Caudate nucleus (tissue), 63 donors: ENCODE measurements at places on chromosomes 1 and 21.

DNA sequence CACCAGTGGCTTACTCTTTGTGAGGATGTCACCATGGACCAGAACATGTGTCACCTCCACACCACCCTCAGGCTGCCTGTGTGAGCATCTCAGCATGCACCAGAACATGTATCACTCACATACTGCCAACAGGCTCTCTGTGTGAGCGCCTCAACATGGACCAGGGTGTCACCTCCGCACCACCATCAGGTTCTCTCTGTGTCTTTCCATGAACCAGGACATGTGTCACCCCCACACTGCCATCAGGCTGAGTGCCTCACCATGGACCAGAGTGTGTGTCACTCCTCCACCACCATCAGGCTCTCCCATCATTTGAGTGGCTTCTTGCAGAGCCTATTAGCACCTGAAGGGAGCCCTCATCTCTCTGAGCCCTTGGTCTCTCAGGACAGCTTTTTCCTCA is 125.2 kb downstream of the ZNF648 start:
- no peak for DNase-seq

- DNase-seq: no peak
Observed at GRCh38 chr21:42223826-42224575, 5.1 kb downstream of the ABCG1 start.

GRCh38 chr1:167272369-167272957 is 51.8 kb downstream of the POU2F1 start:
- no peak for DNase-seq

- DNase-seq: no peak
Observed at GRCh38 chr1:219460081-219460895, 152.6 kb downstream of the ZC3H11B start.

- no peak for DNase-seq
Observed at GRCh38 chr1:157154940-157155514, 16.8 kb upstream of the ETV3 start.

DNA sequence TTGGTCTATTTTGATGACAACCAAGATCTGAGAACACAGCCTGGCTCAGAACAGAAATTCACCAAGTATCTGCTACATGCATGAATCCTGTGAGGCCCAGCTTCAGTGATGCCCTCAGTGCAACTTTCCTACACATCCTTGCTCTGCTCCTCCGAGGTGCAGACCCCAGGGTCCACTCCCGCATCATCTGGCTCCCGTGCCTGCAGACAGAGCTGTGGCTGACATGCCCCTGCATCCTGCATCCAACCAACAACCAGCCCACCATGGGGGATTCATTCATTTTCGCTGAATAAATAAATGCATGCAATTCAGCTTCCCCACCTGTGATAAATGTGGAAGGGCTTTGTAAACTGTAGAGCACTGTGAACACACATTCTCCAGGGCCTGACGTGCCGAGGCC is 112.3 kb downstream of the GLIS1 start:
- no peak for DNase-seq

GRCh38 chr1:31828926-31829690 is 13.3 kb upstream of the SPOCD1 start:
- DNase-seq: no peak

DNA sequence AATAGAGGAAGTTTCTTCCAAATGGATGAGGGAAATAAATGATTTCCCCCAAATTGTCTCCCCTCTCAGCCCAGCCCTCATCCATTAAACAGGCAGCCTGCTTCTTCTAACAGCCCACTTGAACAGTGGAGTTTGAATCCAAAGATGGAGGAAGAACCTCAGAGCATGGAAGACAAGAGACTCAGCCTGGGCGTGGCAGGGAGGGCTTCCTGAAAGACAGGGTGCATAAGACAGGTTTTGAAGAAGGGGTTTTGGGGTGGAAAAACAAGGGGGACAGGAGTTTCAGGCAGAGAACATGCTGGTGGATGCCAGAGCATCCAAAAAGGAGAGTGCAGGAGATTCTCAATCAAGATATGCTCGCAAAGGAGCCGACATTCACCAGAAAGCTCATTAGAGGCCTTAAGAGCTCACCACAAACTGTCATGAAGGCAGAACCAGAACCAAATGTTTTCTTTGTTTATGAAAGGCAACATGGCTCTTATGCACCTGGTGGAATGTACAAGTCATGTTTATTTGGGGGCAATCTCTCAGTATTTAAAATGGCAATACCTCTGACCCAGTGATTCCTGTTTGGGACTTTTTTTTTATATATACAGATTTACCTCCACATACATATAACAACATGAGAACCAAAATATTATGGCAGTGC is 26.5 kb upstream of the TSPEAR start:
- DNase-seq: no peak

- DNase-seq: no peak
Observed at GRCh38 chr1:24778141-24778540, 32.9 kb downstream of the CLIC4 start.

DNA sequence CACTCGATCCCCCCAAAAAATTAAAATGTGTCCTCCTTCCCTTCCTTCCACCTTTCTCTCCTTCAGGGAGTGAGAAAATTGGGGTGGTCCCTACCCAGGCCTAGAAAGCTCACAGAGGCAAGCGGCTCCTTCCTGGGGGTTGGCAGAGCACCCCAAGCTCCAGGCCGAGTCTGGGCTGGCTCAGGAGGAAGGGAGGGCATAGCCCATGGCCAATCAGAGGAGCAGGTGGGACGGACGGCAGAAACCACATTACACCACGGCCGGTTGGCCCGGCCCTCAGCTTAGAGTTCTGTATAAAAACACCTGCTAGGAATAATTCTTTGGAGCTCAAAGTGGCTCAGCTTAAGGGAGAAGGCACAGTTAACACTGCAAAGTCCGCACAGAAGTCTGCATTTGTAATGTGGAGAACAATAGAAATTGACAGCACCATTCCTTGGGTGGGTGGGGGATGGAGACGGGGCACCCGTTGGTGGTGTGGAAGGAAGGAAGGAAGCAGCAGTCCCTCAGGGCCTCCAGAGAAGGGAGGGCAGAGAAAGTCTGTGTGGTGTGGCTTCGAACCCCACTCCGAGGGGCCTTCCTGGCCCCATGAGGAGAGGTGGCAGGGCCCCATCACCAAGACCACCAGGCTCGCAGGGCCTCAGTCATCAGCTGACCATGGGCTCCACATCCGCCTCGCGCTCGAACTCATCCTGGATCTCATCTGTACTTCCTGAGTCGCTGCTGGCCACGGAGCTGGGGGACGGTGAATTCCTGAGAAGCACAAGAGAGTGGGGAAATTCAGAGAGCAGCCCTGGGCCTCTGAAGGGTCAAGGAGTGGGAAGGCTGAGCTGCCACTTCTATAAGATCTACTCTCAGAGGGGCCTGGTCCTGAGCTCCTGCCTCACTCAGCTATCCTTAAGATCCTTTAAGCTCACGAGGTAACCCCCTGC is 5.8 kb upstream of the ALDH4A1 start:
- DNase-seq: no peak

- peak; percentile 28 for DNase-seq
Observed at GRCh38 chr21:20301395-20301794, 696.8 kb upstream of the NCAM2 start.

- DNase-seq: no peak
Observed at GRCh38 chr1:218946147-218946546, 227.5 kb upstream of the LYPLAL1 start.

DNA sequence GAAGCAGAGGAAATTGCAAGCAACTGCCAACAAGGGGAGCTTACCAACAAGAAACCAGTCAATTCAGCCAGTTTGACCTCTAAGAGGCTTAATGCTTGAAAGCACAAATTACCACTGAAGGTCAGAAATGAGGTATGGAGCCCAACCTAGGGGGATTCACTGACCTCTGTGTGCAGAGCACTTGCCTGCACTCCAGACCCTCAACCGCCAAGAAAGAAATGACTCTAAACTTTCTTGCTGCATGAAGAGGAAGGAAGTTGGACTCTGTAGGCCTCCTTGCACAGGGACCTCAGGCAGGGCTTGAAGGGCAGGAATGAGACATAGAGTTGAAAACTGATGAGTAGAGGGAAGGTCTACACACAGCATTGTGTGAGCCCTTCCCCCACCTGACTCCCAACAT is 10.0 kb downstream of the ARMH1 start:
- DNase-seq: no peak

- no peak for DNase-seq
Observed at GRCh38 chr1:203197625-203198024, 11.1 kb upstream of the CHI3L1 start.

DNA sequence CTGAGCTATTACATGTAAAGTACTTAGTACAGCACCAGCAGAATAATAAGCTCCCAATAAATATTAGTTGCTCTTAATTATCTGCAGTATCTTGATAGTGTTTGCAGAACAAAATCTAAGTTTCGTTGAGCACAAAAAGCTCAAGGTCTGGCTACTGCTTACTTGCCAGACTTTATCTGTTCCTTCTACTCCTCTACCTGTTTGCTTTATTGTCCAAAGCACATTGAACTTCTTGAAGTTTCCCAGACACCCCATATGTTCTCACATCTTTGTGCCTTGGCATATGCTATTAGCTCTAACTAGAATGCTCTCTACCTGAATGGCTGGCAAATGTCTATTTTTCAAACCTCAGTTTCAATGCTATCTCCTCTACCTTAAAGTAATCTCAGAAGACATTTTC is 54.9 kb downstream of the LRRC40 start:
- no peak for DNase-seq

- DNase-seq: no peak
Observed at GRCh38 chr1:235675152-235675890, 25.7 kb upstream of the GNG4 start.

GRCh38 chr1:12438349-12438924 is 179.6 kb downstream of the DHRS3 start:
- no peak for DNase-seq

- DNase-seq: no peak
Observed at GRCh38 chr1:237901299-237901934, 10.7 kb upstream of the ZP4 start.

- no peak for DNase-seq
Observed at GRCh38 chr1:164510435-164510834, 48.5 kb upstream of the PBX1 start.

DNA sequence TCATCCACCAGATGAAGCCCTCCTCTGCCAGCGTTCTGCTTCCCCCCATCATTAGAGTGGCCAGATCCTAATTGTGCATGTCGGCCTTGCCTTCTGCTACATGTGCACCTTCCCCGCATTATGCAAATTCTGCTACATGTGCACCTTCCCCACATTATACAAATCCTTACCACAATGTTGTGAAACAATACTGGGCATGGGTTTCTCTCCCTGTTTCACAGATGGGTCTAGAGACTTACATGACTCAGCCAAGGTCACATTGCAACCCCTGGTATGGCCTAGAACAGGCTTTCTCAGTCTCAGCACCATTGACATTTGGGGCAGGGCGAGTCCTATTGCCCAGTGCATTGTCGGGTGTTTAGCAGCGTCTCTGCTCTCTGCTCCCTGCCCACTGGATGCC is 1.0 kb upstream of the CELA2A start:
- DNase-seq: no peak

DNA sequence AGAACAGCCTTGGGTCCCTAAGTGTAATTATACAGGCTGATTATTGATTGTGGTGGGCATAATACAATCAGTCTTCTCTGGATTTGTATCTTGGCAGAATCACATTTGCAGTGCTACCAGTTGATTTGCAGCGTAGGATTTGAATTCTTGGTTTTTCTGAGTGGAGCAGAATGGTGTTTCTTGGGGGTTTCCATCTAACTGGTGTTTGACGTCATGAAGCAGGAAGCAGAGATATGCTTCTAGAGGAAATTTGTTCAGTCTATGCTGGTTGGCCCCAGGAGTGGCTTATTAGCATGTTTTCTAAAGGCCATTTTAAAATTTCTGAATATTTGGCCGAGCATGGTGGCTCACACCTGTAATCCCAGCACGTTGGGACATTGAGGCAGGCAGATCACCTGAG is 3.4 kb downstream of the CTTNBP2NL start:
- no peak for DNase-seq
